ENCODE measurements at places on chromosomes 12 and 14.

DNA sequence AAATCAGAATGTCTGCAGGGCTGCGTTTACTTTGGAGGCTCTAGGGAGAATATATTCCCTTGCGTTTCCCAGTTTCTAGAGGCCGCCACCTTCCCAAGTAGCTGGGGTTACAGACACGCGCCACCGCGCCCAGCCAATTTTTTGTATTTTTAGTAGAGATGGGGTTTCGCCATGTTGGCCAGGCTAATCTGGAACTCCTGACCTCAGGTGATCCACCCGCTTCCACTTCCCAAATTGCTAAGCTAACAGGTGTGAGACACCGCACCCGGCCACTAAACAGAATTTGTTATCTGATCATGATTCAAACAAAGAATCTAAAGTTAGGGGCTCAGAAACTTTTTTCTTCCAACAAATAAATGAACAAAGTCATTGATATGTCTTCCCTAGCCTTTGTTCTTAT is 114.6 kb downstream of the PPHLN1 start:
- DNase-seq: no peak

- no peak for DNase-seq
Measured at GRCh38 chr14:82719617-82720016, 1186.0 kb upstream of the SEL1L start.

GRCh38 chr12:16163146-16163545 is 114.3 kb downstream of the SLC15A5 start:
- no peak for DNase-seq

DNA sequence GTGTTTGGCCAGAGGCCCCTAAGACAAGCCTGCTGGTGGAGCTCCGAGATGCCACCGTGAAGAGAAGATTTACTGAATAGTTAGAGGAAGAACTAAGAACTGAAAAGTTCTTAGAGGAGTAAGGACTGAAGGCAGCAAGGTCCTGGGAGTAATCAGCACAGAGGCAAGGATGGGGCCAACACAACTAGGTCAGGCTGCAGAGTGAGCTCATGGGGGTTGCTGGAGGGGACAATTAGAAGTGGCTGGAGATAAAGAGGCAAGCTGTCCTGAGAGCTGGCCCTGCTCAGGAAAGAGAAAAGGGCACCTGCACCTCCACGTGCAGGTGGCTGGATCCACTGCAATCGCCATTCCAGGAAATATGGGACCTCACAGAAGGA is 52.7 kb downstream of the NFKBIA start:
- no peak for DNase-seq

DNA sequence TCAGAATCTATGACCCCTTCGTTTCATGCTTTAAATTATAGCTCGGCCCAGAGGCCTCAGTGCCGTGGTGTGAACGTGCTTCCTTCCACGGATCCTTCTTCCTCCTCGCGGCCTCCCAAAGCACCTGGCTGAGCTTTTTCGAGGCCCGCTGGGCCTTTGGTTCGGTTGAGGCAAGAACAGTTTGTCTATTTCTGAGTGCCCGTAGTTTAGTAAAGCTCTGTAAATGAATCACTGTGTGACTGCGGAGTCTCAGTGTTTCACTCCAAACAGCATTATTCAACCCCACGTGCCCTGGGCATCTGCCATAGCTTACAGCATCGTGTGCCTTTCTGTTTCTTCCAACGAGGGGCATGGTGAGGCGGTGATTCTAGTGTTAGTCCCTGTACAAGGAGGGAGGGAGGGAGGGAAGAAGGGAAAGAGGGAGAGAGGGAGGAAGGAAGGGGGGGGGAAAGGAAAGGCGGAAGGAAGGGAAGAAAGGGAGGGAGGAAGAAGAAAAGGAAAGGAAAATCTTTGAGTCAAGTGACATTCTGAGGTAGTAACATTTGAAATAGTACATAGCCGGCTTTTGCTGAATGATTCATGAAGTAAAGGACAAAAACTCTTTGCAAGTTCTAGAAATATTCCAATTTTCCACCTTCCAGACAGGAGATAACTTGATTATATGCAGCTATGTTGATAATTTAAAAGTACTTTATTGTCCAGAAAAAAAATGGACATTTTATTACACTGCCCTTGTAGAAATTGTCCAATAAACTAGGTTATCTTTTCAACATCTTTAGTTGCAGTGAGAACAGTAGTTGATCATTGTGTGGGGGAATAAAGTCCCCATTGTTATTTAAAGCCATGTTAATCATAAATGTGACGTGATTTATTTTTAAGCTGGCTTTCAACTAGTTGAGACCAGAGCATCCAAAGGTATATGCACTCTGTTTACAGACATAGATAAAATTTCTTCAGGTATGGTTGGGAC is 1.2 kb upstream of the TRIM9 start:
- no peak for DNase-seq

- DNase-seq: no peak
Measured at GRCh38 chr12:91267039-91267438, 84.4 kb upstream of the DCN start.

All from esophagus squamous epithelium (tissue), 5 donors.